ENCODE measurements at places on chromosomes 6 and 20.

- DNase-seq: no peak
Measured at GRCh38 chr20:50038574-50038991, 55.8 kb downstream of the SNAI1 start.

GRCh38 chr6:38174315-38174714 lies 354.8 kb downstream of the ZFAND3 start:
- DNase-seq: no peak

DNA sequence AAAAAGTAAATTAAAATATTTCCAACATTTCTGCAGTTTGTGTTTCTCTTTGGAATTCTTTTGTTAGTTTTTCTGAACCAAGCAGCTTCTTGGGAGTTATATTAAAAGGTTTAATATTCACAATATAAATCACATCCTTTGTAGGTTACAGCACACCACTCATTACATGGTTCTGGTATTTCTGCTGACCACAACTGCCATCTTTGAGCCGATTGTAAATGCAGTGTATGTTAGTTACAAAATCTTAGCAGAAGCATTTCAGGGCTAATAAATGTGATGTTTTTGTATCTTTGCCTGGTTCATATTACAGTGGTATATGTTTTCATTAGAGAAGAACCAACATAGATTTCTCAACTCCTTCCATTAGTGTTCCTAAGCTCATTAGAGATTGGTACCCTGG lies 19.1 kb upstream of the TSHZ2 start:
- no peak for DNase-seq

DNA sequence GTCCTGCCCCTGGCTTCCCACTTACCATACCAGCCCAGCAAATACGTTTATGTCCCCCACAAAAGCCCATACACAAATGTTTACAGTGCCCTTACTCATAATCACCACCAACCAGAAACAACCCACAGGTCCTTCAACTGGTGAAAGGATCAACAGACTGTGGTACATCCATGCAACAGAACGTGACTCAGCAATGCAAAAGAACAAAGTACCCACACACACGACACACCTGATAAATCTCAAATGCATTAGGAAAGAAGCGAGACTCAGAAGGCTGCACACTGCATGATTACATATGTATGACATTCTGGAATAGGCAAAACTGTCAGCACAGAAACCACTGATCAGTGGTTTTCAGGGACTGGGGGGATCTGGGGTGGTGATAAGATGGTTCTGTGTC lies 20.5 kb downstream of the NCR2 start:
- DNase-seq: no peak

DNA sequence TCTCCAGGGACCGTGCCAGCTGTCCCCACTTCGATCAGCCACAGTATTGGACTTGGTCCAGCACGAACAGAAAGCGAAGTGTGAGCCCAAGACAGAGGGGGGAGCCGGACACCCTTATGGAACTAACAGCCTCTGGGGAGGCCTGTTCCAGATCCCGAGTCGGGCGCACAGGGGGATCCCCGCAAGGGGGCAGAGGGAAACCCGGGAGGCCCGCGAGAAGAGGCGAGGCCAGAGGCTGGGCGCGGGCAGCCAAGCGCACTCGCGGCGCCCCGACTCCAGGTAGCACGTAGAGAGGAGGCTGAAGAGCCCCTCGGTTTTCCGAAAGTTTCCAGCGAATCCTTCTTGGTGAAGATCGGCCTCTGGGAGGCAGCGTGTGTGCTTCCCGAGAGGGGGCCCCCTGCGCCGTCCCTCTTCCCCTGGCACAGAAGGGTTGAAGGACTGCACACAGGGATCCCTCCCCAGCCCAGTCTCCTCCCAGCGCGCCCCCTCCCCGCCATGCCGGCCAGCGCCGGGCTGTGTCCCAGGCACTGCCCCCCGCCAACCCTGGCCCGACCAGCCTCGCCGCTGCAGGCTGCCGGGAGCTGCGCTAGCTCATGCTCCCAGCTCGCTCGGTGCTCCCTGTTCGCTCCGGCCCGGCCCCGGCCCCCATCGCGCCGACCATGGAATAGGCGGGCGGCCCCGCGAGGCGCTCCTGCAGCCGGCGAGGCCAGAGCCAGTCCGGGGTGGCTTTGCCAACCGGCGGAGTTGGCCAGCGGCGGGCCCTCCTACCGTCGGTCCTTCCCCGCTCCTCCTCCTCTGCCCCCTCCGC lies 577 bp upstream of the SLC24A3 start:
- DNase-seq: peak; percentile 22

DNA sequence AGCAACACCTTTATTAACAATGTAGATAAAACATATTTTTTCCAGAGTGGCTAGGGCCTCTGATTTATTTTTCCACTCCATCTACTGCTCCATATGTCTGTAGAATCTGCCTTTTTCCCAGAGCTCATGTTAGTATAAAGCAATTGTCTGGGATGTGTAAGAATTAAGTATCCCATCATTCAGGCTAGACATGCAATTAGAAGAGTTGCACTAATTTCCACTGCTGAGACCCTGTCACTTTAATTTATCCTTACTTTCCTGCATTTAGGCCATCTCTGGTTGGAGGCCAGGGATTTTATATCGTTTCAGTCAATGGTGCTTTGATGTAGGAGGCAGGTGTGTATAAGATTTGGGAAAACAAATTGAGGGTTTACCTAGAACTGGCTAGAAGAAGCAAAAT lies 286.1 kb upstream of the POU3F2 start:
- no peak for DNase-seq

- DNase-seq: peak; percentile 56
Measured at GRCh38 chr6:127119102-127120022, 891 bp downstream of the RSPO3 start.

DNA sequence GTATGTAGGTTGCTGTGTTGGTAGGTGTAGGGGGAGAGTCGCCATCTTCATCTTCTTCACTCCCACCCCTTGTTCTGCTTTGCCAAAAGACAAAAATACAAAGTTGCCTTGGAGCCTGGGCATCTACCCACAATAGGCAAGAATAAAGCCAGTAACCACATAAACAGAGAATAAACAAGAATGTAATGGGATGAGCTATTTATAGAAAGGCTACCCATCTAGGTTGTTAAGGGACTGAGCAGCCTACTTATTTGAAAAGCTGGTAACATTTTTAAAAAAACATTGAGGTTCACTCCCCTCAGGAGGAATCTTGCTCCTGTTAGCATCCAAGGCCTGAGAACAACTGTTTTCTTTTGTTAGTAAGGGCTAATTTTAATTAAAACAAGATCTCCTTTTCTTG lies 301.4 kb upstream of the STXBP5 start:
- no peak for DNase-seq

DNA sequence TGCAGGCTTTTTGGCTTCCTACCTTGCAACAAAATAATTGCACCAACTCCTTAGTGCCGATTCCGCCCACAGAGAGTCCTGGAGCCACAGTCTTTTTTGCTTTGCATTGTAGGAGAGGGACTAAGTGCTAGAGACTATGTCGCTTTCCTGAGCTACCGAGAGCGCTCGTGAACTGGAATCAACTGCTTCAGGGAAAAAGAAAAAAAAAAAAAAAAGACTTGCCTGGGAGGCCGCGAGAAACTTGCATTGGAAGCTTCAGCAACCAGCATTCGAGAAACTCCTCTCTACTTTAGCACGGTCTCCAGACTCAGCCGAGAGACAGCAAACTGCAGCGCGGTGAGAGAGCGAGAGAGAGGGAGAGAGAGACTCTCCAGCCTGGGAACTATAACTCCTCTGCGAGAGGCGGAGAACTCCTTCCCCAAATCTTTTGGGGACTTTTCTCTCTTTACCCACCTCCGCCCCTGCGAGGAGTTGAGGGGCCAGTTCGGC lies 420 bp downstream of the SOX4 start:
- DNase-seq: peak; percentile 47

All from GM03348 (cell line).